ENCODE measurements at places on chromosomes 2 and 18.

DNA sequence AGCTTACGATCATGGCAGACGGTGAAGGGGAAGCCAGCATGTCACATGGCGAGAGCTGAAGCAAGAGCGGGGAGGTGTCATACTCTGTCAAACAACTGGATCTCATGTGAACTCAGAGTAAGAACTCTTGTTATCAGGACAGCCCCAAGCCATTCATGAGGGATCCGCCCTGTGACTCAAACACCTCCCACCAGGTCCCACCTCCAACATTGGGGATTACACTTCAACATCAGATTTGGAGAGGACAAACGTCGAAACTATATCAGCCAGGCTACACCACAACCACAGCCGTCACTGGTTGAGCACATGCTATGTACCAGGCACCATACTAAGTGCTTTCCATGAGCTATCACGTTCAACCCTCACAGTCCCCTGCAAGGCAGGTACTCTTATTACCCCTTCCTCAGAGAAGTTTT, 293.8 kb downstream of the PRKCE start:
- DNase-seq = no peak

DNA sequence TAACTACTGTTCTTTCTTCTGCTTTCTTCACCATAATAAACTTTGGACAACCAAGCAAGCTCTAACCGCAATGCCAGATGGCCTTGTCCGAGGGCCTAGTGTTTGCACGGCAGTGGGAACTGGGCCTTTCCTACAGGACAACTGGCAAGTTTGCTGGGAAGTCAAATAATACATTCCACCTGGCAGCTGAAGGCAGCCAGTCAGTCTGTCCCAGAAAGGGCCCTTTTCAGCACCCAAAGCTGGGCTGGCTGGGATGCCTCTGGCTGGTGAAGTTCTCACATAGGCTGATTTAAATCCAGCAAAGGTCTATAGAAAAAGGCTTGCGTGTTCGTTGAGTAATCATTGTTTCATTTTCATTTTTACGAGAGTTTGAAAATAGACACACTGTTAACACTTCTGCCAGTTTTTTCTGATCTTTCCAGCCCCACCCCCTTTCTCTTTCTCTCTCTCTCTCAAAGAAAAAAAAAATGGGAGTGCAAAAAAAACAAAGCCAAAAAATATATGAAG, 110.0 kb upstream of the EPAS1 start:
- DNase-seq = no peak

GRCh38 chr2:69454976-69455375, 17.7 kb upstream of the NFU1 start:
- DNase-seq = no peak

DNA sequence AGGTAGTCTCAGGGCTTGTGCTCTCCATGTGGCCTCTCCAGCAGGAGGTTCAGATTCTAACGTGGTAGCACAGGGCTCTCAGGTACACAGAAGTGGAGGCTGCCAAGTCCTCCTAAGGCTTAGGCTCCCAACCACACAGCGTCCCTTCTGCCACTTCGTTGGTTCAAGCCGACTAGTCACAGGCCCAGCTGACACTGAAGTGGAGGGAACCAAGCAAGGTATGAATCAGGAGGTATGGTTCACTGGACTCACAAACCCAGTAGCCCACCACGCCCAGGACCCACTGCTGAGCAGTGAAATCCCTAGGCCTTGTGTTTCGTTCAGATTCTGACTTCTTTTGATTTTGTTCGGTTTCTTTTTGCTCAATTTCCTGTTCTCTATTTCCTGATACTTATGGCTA, 46.0 kb upstream of the SEC11C start:
- DNase-seq = no peak

DNA sequence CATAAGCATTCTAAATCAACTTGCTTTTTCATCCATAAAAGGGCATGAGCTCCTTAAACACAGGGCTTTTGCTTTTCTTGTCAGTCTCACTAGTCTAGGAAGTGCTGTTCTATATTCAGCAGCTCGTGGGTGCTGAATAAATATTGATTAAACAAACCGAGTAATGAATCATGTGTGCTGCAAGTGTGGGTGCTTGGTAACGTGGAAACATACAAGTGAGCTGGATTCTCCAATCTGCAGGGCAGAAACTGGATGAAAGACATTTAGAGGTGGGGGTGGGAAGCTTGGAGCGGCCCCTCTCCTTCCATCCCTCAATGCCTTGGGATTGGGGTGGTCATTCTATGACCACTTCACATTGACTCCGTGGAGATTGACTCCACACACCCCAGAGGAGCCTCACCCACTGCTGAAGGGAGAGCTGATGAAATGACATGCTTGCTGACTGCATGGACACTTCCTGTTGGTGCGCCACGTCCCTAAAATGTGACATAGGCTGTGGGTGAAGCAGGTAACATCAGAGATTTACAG, 114.6 kb downstream of the DOCK10 start:
- no peak for DNase-seq

DNA sequence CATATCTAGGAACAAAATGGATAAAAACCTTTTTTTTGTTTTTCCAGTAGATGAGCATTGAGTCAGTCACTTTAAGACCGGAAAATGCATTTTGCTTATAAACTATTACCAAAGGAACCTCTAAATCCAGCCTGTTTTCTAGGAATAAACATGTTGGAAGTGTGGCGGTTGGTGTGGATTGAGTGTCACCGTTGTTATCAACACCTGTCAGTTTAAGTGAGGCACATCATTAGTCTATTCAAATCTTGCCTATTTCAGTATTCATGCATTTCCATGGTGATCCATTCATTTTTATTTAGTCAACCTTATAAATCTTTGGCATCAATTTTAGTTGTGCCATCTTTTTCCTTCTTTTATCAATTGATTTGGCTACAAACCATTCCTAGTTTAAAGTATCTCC, 3.3 kb downstream of the KLHL29 start:
- DNase-seq = no peak

GRCh38 chr2:164782323-164782722, 59.3 kb downstream of the COBLL1 start:
- peak; percentile 45 for DNase-seq

Data from adrenal gland (tissue), 19 donors.